ENCODE measurements at places on chromosomes 5 and 9. TPM values are rescaled to one million over a fixed set of nuclear protein-coding genes. Genes with fewer than 3 reads are reported as not detected.

GRCh38 chr5:147617711-147618350, 108.0 kb upstream of the DPYSL3 start:
- DNase-seq = no peak

DNA sequence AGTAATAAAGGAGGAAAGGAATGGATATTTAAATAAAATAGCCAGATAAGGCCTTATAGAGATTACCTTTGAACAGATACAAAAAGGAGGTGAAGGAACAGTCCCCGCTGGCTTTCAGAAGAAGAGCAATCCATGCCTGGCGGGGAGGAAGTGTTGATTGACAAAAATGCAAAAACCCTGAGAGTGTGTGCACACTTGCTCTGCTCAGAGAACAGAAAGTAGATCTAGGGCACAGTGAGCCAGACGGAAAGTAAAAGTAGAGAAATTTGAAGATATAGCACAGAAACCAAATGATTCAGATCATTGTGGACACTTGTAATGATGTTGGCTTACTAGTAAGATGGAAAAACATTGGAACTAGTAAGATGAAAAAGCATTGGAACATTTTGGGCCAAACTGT, 720.6 kb downstream of the PTPRD start:
- no peak for DNase-seq

- DNase-seq = no peak
Measured at GRCh38 chr5:150431048-150431447, 18.3 kb upstream of the CD74 start.

DNA sequence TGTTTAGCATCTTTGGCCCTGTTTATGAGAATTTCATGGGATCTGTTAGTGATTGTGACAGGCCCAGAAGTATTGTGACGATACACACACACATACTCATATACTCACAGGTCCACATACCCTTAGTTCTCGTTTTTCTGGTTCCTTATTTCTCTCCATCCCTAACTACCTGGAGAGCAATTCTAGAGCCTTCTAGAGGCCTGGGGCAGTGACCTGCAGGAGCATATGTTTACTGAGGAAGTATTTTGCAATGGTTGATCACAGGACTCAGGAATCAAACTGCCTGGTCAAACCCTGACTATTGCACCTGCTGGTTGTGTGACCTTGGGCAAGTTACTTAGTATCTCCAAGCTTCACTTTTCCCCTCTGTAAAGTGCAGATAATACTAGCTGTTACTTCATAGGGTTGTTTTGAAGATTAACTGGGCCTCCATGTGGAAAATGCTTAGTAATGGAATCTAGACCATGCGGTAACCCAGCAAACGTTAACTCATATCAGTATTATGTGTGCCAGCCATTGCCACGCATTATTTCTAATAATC, 8.7 kb downstream of the PAPPA start:
- no peak for DNase-seq

DNA sequence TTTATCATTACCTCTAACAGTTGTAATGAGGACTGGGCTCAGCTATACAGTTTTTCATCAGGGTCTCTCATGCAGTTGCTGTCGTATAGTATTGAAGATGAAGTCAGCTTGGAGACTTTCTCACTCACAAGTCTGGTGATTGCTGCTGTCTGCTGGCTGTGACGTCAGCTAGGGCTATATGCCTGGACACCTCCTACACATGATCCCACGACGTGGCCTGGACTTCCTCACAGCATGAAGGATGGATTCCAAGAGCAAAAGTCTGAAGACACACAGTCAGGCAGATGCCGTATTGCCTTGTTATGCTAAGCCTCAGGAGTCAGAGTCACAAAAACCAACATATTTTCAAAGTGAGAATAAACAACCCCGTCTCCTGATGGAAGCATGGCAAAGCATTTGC, 193.3 kb downstream of the LURAP1L start:
- no peak for DNase-seq

GRCh38 chr5:177482359-177482795, 8.9 kb upstream of the DBN1 start:
- DNase-seq = no peak

GRCh38 chr9:26043431-26043830, 365.2 kb upstream of the TUSC1 start:
- DNase-seq = no peak

The ZBTB26 gene
- total RNA-seq = 5.1 TPM

- no peak for DNase-seq
Measured at GRCh38 chr5:170249355-170249754, 16.6 kb downstream of the C5orf58 start.

The UTP15 gene
- total RNA-seq = 20.8 TPM

DNA sequence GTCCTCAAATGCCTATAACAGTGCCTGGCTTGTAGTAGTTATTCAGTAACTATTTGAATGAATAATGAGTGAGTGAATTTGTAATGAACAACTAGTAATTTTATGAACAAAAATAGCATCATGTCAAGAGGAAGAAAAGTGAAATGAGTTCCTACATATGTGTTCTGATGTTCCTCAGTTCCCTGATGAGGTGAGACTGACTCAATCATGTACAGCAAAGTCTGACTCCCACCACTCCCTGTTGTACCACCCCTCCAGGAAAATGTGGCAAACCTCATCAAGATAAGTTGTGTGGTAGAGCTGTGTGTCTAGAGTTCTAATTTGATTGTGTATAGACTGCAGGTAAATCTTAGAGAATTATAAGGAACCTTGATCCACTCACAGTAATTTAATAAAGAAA, 201.6 kb downstream of the GOLPH3 start:
- no peak for DNase-seq

The PCDHGB1 gene
- 3.1 TPM for total RNA-seq

GRCh38 chr9:72274916-72275315, 90.1 kb downstream of the ZFAND5 start:
- no peak for DNase-seq

Data from fibroblast of lung (primary cell).